ENCODE measurements at places on chromosomes 13 and 19. TPM values are rescaled to one million over a fixed set of nuclear protein-coding genes. Genes with fewer than 3 reads are reported as not detected.

NLRP5 gene
- total RNA-seq = not detected

KLK12 gene
- total RNA-seq = not detected

MAST3 gene
- 10.8 TPM for total RNA-seq

ZNF90 gene
- 114 TPM for total RNA-seq

KRTDAP gene
- total RNA-seq = 3.2 TPM

SHD gene
- total RNA-seq = 2.0 TPM

IZUMO2 gene
- total RNA-seq = 3.5 TPM

FGF21 gene
- total RNA-seq = 0.44 TPM

FLT3LG gene
- total RNA-seq = 3.6 TPM

CDX2 gene
- total RNA-seq = 0.11 TPM

Data from WTC11 (cell line).